IgD-negative memory B cell (primary cell): ENCODE measurements at places on chromosomes 16 and 17. TPM values are rescaled to one million over a fixed set of nuclear protein-coding genes. Genes with fewer than 3 reads are reported as not detected.

The ITGAD gene
- not detected for polyA plus RNA-seq

The ODAD4 gene
- polyA plus RNA-seq, result 0.10 TPM

The SLC13A2 gene
- polyA plus RNA-seq, result not detected

The PLCD3 gene
- polyA plus RNA-seq, result not detected

The TRAPPC1 gene
- 220 TPM for polyA plus RNA-seq

The KRTAP2-1 gene
- not detected for polyA plus RNA-seq
